Inflammatory macrophage treated with lipopolysaccharide for 1 hour (primary cell): ENCODE measurements at places on chromosomes 1 and 21.

GRCh38 chr1:227939791-227940771, 7.7 kb downstream of the WNT9A start:
- DNase-seq = no peak

DNA sequence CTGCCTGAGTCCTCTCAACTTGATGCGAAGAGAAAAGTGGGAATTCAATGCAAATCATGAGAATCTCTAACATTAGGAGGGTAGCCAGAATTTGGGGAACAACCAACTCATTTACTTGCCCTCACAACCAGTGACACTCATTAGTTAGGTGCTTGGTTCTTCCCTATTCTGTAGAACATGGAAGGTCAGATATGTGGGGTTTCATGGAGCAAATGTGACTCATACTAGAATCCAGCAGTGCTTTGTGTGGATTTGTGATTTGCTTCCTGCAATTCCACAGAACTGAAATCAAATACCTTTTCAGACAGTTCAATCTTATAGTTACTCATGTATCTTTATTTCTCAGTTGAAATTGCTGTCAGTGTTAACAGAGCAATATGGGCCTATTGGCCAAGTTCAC, 6.9 kb upstream of the ETV3 start:
- DNase-seq = no peak

DNA sequence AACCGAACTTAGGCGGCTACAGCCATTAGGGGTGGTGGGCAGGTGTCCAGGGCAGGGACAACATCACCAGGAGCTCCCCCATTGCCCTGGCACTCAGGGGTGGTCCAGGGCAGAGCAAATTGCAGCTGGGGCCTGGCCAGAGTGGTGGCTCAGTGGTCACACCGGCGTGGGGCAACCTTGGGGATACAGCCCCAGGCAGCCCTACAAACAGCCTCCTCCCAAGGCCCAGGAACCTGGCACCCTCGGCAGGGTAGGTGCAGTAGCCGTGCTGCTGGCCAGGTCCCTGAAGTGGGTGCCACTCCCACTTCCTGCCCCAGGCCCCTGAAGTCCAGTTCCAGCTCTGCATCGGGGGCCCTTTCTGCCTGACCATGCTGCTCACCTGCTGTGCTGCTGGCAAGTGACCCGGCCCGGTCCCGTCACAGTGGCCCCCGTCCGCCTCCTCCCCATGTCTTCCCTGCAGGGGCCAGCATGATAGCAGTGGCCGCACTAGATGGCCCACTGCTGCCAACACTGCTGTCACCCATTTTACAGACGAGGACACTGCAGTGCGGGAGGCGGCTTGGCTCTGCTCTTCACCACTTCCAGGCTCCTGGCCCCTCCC, 712.8 kb downstream of the MATN1 start:
- DNase-seq = no peak

DNA sequence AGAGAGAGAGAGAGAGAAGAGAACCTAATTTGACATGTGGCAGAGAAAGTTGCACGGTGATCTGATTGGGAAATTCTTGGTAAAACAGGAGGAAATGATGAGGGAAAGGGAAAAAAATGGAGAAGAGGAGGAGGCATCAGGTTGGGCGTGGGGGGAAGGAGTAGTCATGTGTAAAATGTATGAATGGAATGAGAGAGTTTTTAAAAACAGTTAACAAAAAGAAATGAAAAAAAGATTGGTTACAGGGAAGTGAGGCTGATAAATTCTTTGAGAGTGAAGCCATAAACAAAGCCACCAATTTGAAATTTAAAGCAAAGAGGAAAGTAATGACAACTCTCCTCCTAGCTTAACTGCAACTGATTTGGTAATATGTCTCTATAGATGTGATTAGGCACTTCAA, 409.2 kb downstream of the USH2A start:
- no peak for DNase-seq

- DNase-seq = peak; percentile 42
Observed at GRCh38 chr1:12528021-12528852, 89.8 kb downstream of the DHRS3 start.

DNA sequence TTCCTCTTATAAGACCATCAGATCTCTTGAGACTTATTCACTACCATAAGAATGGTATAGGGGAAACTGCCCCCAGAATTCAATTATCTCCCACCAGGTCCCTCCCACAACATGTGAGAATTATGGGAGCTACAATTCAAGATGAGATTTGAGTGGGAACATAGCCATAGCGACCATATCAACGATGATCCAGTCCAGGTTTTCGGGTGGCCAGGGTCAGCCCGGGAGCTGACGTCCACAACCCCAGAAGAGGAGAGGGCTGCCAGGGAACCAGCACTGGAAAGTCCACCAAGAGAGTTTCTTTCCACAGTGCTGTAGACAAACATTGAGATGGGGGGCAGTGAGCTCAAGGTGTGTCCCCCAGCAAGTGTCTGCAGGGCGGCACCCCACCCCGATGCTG, 88.4 kb downstream of the VWA5B1 start:
- DNase-seq = no peak

GRCh38 chr1:2311184-2312032, 79.9 kb downstream of the MORN1 start:
- DNase-seq = no peak

DNA sequence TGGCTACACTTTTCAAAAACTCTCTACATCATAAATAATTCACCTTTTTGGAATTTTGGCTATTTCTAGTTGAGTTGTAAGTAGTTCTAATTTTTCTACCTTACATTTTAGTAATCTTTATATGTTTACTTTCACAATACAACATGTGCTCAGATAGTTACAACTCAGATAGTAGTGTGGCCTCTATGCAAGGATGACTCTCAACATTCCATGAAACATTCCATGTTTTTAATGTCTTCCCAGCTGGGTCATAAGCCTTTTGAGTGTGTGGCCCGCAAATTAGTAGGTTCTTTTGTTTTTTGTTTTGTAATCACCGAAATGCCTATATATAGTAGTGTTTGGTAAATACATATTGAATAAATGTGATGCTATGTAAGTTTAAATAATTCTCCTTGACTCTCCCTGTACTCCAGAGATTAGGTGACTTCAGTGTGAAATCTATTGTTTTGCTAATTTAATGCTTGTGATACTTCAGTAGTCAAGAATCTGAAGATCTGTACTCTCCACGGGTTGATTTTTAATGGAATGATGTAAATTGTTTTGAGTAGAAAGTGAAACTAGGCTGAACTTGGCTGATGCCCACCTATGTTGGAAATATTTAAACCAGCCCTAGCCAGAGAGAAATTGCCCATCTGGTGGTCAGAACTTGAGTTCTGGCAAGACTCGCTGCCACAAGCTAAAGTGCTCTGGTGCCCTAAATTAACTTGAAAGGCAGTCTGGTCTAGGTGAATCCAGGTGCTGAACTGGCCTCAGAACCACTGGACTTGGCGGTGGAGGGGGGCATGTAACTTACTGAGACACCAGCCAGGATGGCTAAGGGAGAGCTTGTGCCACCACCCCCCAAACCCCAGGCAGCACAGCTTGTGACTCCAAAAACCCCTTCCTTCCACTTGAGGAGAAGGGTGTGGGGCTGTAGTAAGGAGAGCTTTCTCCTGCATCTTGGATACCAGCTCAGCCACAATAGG, 165.6 kb downstream of the USP25 start:
- DNase-seq = no peak

DNA sequence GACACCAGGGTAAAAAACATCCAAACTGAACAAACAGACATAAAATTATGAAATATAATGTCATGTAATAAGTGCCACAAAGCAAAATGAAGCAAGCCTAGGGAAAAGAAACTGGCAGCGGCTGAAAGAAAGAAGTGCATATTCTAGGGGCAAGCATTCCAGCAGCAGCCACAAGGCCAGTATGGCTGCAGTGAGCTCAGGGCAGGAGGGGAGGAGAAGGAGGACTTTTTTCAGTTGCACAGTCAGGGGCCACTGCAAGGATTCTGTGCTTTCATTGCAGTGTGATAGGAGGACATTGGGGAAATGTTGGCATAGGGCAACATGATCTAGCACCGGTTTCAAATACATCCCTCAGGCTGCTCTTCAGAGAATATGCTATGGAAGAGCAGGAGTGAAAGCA, 263.8 kb downstream of the NEGR1 start:
- no peak for DNase-seq

GRCh38 chr21:43869486-43870325, 4.7 kb downstream of the AGPAT3 start:
- no peak for DNase-seq

- no peak for DNase-seq
Observed at GRCh38 chr1:42847721-42848460, 1.5 kb downstream of the ZNF691 start.

- DNase-seq = no peak
Observed at GRCh38 chr1:59342801-59343575, 46.1 kb downstream of the FGGY start.

DNA sequence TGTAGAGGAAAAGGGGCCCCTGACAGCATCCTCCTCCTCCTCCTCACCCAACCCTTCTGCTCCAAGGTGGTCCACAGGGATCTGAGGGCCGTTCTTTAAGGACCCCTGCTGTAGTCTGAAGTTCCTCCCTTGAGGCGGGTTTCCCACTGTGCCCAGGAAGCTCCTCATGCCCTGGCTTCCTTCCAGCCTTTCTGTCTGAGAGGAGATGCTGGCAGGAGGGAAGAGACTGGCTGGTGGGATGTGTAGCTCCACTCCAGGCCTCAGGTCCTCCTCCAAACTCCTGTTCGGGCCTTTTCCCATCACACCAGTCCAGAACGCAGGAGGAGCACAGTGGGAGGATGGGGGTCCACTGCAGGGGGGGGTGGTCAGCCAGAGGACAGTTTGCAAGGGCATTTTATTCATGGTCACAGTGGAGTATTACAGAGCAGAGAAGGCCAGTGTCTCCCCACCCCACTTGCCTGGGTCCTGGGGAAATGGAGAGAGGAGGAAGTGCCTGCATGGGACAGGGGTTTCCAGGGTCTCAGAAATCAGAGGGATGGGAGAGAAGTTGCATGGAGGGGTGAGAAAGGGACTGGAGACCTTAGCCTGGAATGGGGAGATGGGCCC, 7.8 kb downstream of the ETV3L start:
- DNase-seq = no peak

DNA sequence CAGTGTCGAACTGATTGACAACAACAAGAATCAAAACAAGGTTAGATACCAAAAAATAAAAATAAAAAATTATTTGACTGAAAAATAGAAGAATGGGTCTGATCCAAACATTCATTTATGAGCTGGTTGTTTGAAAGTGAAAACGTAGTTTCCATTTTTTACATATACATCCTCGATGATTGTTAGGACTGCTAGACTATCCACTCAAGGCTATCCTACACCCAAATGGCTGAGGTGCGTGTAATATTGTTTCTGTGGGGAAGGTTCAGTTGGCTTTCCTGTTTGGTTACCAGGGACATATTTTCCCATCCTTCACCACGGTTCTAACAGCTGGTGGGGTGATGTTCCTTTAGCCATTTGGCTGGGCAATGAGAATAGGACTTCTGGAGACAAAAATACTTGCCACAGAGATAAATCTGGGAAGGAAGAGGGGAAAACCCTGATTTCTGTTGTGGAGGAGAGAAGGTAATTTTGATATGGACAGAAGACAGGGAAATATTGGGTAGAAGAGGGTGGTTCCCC, 66.3 kb downstream of the MAP3K7CL start:
- DNase-seq = peak; percentile 85

- no peak for DNase-seq
Observed at GRCh38 chr1:232319072-232319471, 310.9 kb downstream of the SIPA1L2 start.

- DNase-seq = no peak
Observed at GRCh38 chr1:15088281-15088971, 65.1 kb upstream of the TMEM51 start.

DNA sequence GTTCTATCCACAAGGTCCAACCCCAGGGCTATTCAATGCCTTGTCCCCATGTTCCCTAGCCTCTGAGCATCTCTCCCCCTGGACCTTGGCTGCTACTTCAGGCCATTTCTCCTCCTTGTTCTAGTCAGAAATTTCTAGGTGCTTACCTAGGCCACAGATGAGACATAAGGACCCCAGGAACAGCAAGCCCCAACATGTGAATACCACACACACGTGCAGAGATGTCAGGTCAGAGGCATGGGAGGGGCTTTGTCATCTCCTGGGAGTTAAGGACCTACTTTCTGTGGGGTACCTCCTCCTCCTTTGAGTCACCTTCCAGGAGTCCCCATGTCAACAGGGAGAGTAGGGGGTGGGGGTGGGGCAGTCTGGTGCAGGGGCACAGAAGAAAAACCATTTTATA, 7.1 kb upstream of the RGS16 start:
- DNase-seq = no peak

- DNase-seq = peak; percentile 74
Observed at GRCh38 chr1:182794676-182795201, 5.2 kb downstream of the NPL start.
